ENCODE measurements at places on chromosomes 1 and 21.

- DNase-seq: no peak
Measured at GRCh38 chr1:196619721-196620120, 11.5 kb upstream of the KCNT2 start.

DNA sequence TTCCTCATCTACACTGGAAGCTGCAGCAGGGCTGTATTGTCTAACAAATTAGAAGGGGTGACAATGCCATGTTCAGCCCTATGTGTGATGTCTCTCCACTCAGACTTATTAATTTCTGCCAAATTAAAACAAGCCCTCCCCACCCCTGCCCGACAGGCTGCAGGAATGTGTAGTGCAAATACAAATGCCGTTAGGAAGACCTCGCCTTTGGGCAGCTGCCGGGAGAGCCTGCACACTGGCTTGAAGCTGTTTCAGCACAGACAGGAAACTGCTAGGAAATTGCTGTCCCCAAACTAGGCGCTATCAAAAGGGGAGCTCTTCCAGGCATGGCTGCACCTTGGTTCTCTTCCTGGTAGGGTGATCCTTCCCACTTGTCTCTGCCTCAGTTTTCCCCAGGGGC lies 135.2 kb downstream of the ELAVL4 start:
- DNase-seq: no peak

DNA sequence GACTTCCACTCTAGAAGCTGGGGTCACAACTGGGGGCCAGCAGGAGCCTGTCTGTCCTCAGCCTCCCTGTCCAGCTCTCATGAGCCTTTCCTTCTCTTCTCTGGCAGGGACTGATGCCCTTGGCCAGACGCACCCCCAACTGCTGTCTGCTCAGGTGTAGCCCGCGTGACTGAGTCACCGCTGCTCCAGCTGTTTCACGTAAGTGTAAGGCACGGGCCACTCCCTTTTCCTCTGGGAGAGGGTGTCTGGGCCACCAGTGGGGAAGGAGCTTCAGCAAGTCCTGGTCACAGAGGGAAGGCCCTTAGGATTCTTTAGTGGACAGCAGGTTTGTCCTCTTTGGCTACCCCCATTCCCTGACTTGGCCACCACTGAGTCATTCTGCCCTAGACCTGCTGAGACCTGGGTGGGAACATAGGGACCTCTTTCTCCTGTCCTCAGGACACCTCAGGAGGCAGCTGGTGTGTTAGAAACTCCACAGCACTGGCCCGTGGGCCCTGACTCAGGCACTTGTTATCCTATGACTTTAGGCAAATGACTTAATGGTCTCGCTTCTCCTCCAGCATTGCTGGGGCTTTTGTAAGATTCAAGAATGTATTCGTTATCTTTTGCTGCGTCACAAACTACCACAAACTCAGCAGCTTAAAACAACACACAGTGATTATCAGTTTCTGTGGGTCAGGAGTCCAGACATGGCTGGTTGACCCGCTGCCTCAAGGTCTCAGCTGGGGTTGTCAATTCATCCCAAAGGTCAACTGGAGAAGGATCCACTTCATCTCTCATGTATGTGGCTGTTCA lies 64.8 kb downstream of the FAM163A start:
- DNase-seq: no peak

- DNase-seq: no peak
Measured at GRCh38 chr1:1917995-1918900, 831 bp downstream of the TMEM52 start.

GRCh38 chr1:30779294-30780071 lies 21.9 kb upstream of the LAPTM5 start:
- DNase-seq: peak; percentile 96

GRCh38 chr1:8457760-8458381 lies 140.0 kb downstream of the SLC45A1 start:
- DNase-seq: no peak

GRCh38 chr1:113675302-113675701 lies 84.0 kb downstream of the PHTF1 start:
- no peak for DNase-seq

DNA sequence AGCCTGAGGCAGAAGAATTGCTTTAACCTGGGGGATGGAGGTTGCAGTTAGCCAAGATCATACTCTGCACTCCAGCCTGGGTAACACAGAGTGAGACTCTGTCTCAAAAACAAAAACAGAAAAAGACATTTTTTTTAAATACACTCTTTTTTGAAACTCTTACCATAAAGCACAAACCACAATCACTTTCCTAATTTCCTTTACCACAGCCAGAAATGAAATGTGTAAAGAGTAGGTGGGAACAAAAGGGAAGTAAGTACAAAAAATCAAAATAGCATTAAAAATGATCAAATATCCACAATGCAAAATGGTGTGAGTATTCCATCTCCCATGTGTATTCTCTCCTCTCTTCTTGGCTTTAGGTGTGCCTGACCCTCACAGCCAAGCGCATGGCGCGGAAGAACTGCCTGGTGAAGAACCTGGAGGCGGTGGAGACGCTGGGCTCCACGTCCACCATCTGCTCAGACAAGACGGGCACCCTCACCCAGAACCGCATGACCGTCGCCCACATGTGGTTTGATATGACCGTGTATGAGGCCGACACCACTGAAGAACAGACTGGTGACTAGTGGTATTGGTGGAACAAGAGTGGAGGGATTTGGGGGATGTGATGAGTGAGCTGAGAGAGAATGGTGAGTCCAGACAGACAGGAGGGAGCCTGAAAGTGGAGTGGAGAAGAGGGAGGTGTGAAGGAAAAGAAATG lies 14.9 kb downstream of the ATP1A4 start:
- no peak for DNase-seq

GRCh38 chr1:216793973-216794372 lies 70.7 kb upstream of the ESRRG start:
- DNase-seq: no peak

All from omental fat pad (tissue), 4 donors.